Amygdala (tissue), 56 donors: ENCODE measurements at places on chromosomes 1 and 21.

- DNase-seq = no peak
Measured at GRCh38 chr1:63724375-63724899, 49.4 kb upstream of the ROR1 start.

DNA sequence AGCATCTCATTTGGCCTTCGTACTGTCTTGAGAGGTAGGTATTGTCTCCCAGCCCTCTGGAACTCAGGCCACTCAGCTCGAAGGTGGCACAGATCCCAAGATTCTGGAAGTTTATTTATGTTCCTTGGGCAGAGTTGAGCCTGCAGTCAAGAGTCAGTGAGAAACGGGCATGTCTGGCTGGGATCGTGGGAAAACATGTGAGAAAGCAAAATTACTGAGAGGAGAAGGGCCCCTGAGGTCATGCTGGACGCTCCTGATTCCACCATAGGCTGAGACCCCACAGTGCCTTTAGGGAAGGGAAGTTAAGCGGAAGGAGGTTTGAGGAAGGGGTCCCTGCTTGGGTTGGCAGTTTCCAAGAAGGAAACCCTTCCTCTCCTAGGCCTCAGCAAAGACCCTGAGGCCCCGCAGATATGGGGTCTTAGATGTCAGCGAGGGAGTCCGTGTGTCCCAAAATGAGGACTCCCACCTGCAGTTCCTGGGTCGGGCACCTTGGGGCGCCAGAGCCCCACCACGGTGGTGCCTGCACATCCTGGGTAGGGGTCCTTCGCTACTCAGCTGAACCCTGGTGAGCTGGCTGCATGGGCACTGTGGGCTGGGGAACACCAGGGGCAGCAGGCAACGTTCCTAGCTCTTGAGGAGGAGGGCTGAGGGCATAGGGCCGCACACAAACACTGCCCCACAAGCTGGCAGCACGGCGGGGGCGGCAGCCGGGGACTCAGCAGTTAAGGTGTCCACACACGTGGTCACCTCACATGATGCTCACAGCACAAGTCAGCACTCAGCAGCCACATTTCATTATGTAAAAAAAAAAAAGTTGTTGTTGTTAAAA lies 12.3 kb upstream of the SEMA4A start:
- peak; percentile 53 for DNase-seq

GRCh38 chr1:186819126-186819525 lies 9.6 kb upstream of the PLA2G4A start:
- no peak for DNase-seq

DNA sequence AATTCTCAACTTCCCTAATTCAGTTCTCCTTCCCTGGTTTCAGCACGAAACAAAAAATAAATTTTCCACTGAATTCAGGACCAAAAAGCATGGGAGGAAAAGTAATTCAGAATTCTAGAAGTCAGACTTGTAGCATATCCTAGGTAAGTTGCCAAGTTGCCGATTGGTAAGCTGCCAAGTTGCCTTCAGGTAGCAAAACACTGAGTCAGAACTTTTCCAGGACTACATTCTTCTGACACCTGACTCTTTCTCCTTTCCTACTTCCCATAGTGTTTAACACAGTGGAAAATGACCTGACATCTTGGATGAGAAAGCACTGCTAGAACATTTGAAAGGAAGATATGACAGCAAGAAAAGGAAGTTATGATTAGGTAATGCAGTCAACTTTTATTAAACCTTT lies 322.8 kb downstream of the SPATA17 start:
- no peak for DNase-seq

DNA sequence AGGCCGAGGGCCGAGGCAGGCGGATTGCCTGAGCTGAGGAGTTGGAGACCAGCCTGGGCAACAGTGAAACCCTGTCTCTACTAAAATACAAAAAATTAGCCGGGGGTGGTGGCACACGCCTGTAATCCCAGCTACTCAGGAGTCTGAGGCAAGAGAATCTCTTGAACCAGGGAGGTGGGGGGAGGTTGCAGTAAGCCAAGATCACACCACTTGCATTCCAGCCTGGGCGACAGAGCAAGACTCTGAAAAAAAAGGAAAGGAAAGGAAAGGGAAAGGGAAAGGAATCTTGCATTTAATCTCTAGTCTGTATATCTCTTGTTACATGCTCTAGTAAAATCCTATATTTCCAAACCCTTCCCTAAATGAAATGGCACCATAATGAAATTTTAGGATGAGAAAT lies 328.3 kb upstream of the ADGRL2 start:
- DNase-seq = no peak

- DNase-seq = no peak
Measured at GRCh38 chr1:56065729-56066128, 513.6 kb downstream of the PLPP3 start.

DNA sequence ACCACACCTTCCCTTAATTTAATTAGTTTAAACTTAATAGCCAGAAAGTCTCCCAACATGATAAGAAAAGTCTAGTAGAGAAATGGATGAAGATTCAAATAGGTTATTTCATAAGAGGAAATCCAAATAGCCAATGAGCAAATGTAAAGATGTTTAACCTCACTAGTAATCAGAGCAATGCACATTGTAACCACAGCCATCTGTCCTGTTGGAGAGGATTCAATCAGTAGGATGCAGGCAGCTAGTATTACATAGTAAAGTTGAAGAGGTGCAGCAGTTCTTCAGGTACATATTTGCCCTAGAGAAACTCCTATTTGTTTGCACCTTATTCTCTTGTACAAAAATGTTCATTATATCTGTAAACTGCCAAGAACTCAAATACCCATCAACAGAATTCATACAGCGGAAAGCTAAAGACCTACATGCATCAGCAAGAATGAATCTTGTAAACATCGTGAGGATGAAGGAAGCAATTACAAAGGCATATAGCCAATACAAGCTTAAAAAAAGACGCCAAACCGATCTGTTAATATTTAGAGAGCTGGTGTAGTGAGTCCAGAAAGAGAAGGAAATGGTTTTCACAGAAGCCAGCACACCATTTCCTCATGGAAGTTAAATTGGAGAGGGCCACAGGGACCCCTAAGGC lies 27.9 kb downstream of the DIP2A start:
- DNase-seq = no peak

DNA sequence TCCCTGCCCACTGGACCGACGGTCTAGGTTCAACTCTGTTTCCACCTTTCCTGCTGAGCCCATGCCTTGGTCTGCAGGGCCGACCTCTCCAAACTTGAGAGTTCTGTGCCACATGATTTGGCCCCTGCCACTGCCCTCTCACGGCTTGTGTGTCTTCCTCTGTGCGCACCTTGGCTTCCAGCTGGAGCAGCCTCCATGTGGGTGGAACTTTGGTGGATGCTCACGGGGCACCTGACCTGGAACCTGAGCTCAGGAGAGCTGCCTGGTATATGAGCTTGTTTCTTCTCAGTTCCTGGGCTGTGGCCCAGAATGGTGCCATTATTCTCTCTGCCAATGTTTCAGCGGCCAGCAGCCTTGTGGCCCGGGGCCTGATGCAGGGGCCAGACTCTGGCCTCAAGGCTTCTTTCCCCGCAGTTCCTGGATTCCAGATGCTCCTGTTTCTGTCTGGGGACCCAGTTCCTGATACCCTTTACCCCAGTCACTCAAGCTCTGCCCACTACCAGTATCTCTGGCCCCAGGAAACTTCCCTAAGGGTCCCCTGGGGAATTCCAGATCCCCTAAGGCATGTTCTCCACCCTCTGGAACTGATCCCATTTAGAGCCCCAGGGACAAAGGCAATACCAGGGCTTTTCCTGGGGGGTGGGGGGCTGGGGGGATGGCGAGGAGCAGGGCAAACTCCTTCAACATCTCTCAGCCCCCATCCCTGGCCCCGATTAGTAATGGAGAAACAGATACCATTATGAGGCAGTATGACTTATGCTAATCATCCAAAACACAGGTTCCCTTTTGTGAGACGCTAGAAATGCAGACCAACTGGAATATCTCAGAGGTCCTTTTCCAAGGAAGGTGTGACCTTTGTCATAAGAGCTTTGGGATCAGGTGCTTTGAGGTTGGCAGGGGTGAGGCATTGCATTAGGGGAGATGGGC lies 11.1 kb downstream of the QSOX1 start:
- DNase-seq = no peak

DNA sequence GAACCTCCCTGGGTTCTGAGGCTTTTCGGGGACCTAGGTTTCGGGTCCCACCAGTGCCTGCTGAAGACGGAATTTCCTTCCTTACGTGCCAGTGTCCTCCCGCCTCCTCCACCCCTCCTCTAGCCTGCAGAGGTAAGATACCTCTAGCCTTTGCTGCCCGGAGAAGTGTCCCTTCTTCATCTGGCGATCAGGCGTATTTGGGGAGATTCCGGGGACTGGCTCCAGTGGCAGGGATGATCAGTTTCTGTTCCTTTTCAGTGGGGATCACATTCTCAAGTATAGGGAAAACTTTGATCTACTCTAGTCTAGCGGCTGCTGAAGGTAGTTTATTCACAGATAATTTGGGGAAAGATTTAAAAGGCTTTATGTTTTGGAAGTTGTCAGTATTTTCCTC lies 674 bp downstream of the CEP350 start:
- DNase-seq = no peak

GRCh38 chr21:27536319-27536718 lies 569.4 kb upstream of the ADAMTS5 start:
- no peak for DNase-seq

- no peak for DNase-seq
Measured at GRCh38 chr1:77356136-77356535, 74.3 kb downstream of the AK5 start.

- no peak for DNase-seq
Measured at GRCh38 chr1:174580801-174581200, 133.0 kb downstream of the GPR52 start.

GRCh38 chr1:206557636-206558473 lies 50.5 kb downstream of the RASSF5 start:
- DNase-seq = no peak

DNA sequence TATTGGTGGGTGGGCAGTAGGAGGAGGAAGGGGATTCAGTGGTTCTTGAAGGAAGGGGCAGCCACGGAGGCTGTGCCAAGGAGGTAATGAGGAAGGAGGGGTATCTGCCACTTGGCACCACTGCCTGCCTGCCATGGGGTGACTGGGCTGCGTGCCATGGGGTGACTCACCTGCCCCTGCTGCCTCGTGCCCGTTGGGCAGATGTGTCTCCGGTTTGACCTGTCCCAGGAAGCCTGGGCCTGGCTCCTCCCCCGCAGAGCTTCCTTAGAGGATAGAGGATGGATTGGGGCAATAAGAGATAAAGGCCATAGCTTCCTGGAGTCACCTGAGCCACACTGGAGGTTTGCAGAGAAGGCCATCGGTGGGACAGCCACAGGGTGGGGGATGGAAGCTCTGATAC lies 1.7 kb downstream of the PADI3 start:
- no peak for DNase-seq

- no peak for DNase-seq
Measured at GRCh38 chr21:25464275-25464674, 143.0 kb downstream of the MRPL39 start.

DNA sequence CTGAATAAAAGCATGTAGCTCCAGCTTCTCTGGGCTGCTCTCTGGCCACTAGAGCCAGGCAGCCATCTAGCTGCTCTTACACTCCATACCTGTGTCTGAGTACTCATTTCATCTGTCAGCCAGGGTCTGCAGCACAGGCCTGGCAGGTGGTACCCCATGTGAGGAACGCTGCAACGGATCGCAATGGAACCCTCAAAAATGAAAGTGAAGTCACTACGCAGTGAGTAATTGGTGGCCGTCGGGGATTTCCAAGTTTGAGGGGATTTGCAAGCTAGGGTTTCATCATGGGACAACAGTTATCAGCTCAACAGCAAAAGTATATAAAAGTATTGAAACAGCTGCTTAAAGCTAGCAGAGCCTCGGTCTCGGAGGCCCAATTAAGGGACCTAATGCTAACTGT lies 186.7 kb downstream of the HFM1 start:
- no peak for DNase-seq

GRCh38 chr1:20153000-20153418 lies 13.9 kb downstream of the PLA2G2F start:
- DNase-seq = peak; percentile 14

DNA sequence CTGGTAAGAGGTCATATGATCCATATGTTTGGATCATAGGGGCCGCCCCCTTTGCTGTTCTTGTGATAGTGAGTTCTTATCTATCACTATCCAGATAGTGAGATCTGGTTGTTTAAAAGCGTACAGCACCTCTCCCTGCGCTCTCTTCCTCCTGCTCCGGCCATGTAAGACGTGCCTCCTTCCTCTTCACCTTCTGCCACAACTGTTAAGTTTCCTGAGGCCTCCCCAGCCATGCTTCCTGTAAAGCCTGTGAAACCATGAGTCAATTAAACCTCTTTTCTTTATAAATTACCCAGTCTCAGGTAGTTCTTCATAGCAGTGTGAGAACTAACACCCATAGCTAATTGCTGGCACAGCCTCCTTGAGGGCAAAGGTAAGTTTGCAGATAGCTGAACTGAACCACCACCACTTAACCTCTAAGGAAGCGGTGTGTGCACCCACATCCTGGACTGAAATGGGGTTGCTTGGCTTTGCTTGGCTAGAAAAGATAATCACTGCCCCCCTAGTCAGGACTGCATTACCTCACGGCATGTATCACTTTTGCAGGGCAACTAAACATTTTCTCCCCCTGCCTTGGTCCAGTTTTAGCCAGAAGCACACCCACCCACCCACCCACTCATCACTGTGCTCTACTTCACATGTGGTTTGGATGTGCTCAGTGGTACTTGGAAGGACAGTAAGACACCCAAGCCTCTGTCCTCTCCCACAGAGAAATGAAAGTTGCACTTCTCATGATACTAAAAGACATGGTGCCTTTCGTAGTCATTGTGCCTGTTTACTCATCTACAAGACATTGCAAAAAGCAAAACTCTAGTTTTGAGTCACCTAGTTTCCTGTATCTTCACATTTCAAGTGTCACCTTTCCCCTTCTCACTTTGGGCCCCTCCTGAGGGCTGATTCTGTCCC lies 23.1 kb upstream of the PTAFR start:
- no peak for DNase-seq

DNA sequence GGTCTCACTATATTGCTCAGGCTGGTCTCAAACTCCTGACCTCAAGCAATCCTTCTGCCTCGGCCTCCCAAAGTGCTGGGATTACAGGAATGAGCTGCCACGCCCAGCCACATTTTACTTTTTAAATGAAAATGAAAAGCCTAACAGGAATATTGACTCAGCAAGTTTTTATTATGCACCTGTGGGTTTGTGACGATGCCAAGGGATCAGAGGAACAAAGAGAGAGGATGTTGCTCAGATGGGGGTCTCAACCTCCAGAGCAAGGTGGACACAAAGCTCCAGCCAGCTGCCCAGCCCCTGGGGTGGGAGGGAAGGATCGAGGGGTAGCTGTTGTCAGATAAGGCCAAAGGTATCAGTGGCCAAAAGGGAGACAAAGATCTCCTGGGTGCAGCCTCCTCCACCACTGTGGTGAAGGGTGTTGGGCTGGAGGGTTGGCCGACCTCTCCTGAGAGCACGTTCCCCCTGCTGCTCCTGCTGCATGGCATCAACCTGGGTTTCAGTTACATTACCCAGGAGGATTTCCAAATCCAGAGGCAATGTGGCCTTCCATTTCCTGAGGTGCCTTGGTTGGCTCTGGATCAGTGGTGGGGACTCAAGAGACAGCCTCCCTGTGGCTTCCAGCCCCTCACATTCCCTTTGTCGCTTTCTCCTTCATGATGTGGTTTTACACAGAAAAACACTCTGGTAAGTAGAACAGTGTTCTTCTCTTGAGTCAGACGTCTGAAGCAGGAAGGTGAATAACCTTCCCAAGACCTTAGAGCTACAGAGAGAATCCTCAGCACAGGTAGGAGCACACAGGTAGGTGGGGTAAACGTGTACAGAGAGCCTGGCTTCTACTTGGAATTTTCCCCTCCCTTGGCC lies 34.2 kb downstream of the ZNF496 start:
- DNase-seq = no peak
